Umbilical cord (tissue), 2 donors: ENCODE measurements at places on chromosomes 6 and 20.

GRCh38 chr6:131949909-131950766, 1.0 kb downstream of the CCN2 start:
- peak; percentile 93 for DNase-seq

DNA sequence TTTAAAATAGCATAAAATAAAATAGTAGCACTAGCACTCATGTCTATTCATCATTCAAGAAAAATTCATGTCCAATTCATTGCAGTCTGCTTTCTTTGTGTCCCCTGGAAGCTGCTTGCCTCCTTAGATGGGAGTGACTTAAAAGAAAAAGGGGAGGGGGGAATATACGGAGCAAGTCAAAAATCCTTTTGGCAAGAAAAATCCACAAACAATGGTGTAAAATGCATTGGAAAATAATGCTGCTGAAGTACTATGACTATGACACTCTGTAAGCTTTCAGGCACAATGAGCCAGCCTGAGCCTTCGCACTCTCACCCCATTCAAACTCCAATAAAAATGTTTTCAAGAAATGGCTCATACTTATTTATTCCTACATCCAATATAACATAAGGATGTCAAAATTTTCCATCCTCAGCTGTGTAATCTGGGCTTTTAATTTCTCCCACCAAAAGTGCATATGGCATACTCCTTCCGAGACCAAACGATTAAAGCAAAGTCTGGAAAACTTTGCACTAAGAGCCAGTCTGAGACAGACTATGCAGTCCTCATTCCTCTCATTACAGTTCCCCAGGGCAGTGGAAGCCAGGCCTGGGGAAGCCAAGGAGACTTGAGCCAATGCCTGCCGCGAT, 790 bp downstream of the NEDD9 start:
- DNase-seq = peak; percentile 89

DNA sequence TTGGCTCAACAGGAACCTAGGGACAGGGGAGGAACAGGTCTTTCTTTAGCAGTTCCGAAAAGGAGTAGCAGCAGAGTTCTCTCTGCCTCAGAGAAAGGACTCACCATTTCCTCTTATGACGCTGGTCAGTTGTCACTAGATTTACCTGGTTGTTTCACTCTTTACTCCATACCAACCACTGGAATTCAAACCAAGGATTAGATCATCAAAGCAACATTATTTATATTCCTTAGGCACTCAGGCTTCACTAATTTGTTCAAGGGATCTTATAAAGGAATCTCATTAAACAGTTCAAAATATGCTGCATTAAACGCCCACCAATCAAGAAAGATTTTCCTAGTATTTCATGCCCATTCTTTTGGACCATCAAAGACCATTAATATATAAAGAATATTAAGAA, 1129.5 kb upstream of the MAP3K7 start:
- DNase-seq = no peak

DNA sequence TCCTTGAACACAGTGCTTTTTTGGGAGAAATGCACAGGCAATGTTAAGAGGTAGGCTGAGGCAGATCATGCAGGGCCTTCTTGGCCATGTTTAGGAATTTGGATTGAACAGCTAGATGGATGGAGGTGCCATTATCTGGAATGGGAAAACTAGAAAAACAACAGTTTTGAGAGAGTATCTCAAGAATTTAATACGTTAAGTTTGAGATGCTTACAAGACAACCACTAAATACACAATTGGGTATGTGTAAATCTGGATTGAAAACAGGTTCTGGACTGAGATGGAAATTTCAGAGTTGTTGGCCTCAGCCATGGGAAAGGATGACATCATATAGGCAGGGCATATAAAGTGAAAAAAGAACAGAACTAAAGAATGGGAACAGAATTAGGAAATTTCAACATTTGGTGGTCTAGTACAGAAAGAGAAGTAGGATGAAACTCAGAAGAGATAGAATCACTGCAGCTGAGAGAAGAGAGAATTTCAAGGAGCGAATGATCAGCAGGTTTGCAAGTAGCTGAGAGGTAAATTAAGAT, 37.1 kb downstream of the NCOA7 start:
- no peak for DNase-seq

DNA sequence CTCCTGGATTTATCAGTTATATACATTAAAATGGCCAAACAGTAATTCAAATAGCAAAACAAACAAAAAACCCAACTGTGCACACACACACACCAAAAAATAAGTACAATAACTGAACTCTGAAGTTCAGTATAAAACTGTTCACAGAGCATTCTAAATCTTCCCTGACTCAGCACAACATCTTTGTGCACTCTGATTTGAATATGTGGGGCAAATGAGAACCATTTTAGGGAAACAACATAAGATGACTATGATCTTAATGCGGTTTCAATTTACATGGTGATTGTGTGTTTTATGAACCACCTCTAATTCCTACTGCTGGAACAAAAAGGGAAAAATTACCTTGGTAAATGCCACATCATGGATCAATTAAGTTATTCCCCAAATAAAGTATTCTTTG, 41.7 kb downstream of the PLAGL1 start:
- DNase-seq = no peak

- DNase-seq = peak; percentile 75
Measured at GRCh38 chr6:151325075-151326050, 66.0 kb downstream of the ZBTB2 start.

- DNase-seq = peak; percentile 57
Measured at GRCh38 chr20:36439040-36439730, 102.1 kb upstream of the MYL9 start.
